ENCODE measurements at places on chromosomes 4 and X. TPM values are rescaled to one million over a fixed set of nuclear protein-coding genes. Genes with fewer than 3 reads are reported as not detected.
A peak's percentile ranks its signal among the peaks of the same experiment; 100 is the strongest.

DNA sequence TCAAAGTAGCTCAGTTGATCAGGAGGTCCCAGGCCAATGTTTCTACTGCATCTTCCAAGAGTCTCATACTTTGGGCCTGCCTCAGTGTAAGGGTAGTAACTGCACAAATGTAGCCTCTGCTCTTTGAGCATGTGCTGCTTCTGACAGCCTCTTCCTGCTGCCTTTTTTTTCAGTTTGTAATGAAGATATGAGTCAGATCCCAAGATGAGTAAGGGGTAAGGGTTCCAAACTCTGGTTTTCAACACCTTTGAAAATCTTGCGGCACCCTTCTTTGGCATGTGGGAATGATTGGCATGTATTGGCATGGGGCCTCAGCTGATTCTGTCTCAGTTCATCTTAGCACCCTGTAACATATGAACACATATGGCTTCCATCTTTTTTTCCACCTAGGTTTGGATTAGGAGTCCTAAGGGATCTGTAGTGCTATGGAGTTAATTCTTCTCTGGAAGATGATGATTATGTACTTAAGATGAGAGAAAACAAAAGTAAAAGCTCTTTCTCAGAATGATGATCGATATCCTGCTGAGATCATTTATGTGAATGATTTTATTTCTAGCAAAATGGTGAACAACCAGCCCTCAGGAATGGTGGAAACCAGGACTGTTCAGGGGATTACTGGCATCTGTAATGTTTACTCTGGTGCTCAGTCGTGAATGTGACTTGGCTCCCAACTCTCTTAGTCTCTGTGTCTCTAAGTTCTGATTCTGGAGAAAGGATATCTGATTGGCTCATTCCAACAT, 118.7 kb upstream of the PRPS2 start:
- no peak overlapping the region for H3K27ac ChIP-seq
- H3K27me3 ChIP-seq, result no peaks in the 10 kb centered on the region
- H3K4me3 ChIP-seq, result no peak overlapping the region
- DNase-seq, result no peak
- H3K36me3 ChIP-seq, result no peaks in the 10 kb centered on the region
- H3K4me1 ChIP-seq, result no peaks in the 10 kb centered on the region

- H3K27ac ChIP-seq, result no peak overlapping the region
- no peak for DNase-seq
- no peaks in the 10 kb centered on the region for H3K27me3 ChIP-seq
- no peak overlapping the region for H3K4me3 ChIP-seq
- no peaks in the 10 kb centered on the region for H3K36me3 ChIP-seq
- no peaks in the 10 kb centered on the region for H3K4me1 ChIP-seq
Observed at GRCh38 chr4:52780206-52780605, 29.0 kb upstream of the ERVMER34-1 start.

The KIT gene
- 61.8 TPM for total RNA-seq

DNA sequence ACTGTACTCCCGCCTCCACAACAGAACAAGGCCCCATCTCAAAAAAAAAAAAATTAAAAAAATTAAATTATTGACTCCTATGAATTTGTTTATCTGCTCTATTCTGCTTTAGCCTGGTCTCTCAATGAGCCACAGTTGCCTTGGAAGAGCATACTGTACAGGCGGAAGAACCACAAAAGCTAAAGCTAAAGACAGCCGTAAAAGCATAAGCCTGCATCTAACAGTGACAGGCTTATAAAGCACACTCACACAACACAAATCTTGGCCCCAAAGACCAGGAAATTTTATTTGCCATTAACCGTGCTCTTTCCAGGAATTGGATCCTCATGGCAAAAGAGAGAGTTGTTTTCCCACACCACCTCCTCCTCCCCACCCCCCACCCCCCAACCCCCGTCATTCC, 53.5 kb upstream of the KLF3 start:
- H3K4me1 ChIP-seq, result peaks cover 33% of the 10 kb centered on the region
- no peak overlapping the region for H3K27ac ChIP-seq
- no peak for DNase-seq
- no peaks in the 10 kb centered on the region for H3K36me3 ChIP-seq

DNA sequence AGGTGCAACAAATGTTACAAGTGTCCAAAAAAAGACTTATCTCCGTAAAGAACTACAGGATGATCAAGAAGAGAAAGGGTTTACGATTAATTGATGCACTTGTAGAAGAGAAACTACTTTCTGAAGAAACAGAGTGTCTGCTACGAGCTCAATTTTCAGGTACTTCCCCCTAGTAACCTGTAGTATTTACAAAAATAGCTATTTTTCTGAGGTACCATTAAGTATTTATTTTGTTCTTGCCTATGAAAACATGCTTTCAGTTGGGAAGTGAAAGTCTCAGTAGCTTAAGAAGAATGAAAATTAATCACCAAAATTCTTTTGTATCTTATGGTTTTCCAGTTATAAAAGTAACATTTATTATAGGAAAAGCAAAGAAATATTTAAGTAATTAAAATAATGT, 5.9 kb downstream of the THAP9 start:
- no peak overlapping the region for H3K27ac ChIP-seq
- H3K4me1 ChIP-seq, result no peaks in the 10 kb centered on the region
- no peak for DNase-seq
- no peaks in the 10 kb centered on the region for H3K36me3 ChIP-seq

DNA sequence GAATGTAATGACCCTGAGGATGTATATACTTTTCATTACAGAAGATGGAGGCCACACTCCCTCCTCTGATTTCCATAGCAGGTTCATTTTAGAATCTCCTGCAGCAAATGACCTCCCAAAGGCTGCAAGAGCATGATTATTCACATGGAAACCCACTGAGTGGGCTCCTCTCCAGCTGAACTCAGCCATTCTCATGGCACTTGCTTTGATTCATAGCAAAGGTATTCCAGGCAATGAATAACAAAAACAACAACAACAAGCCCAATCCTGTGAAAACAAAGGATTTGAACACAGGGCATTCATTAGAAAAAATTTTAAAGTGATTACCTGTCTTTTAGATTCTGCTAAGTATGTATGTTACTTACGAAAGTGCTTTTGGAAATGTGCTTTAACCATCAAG, 894.0 kb upstream of the FRG1 start:
- no peak for DNase-seq
- H3K27ac ChIP-seq, result no peak overlapping the region
- H3K27me3 ChIP-seq, result no peaks in the 10 kb centered on the region
- no peak overlapping the region for H3K4me3 ChIP-seq

- H3K4me1 ChIP-seq, result no peaks in the 10 kb centered on the region
- H3K4me3 ChIP-seq, result no peak overlapping the region
- no peak for DNase-seq
- no peaks in the 10 kb centered on the region for H3K36me3 ChIP-seq
- no peak overlapping the region for H3K27ac ChIP-seq
- H3K27me3 ChIP-seq, result no peaks in the 10 kb centered on the region
Observed at GRCh38 chrX:123277821-123278220, 93.7 kb downstream of the GRIA3 start.

GRCh38 chr4:52822583-52822971, 39.5 kb upstream of the RASL11B start:
- peaks cover 3% of the 10 kb centered on the region for H3K4me1 ChIP-seq
- no peak overlapping the region for H3K27ac ChIP-seq
- no peaks in the 10 kb centered on the region for H3K27me3 ChIP-seq
- no peaks in the 10 kb centered on the region for H3K36me3 ChIP-seq

GRCh38 chr4:134200811-134201215, 776 bp downstream of the PABPC4L start:
- DNase-seq, result no peak
- H3K27ac ChIP-seq, result peak overlapping the region; percentile 89
- no peak overlapping the region for H3K4me3 ChIP-seq
- no peaks in the 10 kb centered on the region for H3K36me3 ChIP-seq

- H3K36me3 ChIP-seq, result no peaks in the 10 kb centered on the region
- no peak overlapping the region for H3K27ac ChIP-seq
- no peak overlapping the region for H3K4me3 ChIP-seq
Observed at GRCh38 chr4:41160012-41160789, 54.1 kb downstream of the APBB2 start.

The CSAG2 gene
- not detected for total RNA-seq

- no peaks in the 10 kb centered on the region for H3K36me3 ChIP-seq
- H3K4me1 ChIP-seq, result no peaks in the 10 kb centered on the region
- H3K27me3 ChIP-seq, result no peaks in the 10 kb centered on the region
- no peak for DNase-seq
- H3K27ac ChIP-seq, result no peak overlapping the region
Observed at GRCh38 chrX:100379388-100379986, 30.6 kb downstream of the PCDH19 start.

- DNase-seq, result peak; percentile 77
- no peaks in the 10 kb centered on the region for H3K27me3 ChIP-seq
- no peaks in the 10 kb centered on the region for H3K36me3 ChIP-seq
- H3K4me3 ChIP-seq, result no peak overlapping the region
- H3K4me1 ChIP-seq, result peaks cover 12% of the 10 kb centered on the region
- peak overlapping the region; percentile 59 for H3K27ac ChIP-seq
Observed at GRCh38 chr4:82758701-82759685, 39.6 kb downstream of the SCD5 start.

DNA sequence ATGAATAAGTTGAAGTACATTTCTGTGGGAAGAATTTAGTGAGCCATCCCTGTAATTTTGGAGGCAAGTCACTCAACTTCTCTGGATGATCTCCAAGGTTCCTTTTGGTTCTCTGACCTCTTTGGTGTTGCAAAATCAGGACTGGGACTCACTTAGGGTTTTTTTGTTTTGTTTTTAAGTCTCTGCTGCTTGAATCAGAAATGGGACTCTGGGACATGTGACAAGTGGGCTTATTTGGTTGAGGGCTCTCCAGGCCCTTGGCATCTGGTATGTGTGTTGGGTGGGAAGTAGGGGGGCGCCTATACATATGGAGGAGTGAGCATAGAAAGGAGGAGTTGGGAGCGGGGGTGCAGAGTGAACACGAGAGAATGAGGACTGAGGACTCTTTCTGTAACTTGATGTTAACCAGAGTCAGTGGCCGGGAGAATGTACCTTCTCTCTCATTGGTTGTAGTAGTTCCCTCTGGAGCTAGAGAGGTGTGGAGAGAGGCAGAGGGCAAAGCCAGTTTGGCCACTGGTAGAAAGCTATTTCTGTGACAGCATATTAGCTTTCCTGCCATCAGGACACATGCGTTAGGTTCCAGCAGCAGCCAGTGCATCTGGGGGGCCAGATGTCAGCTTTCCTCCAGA, 1.9 kb downstream of the ARHGAP10 start:
- H3K4me3 ChIP-seq, result peak overlapping the region; percentile 77
- DNase-seq, result peak; percentile 33
- H3K27me3 ChIP-seq, result no peaks in the 10 kb centered on the region
- H3K27ac ChIP-seq, result peak overlapping the region; percentile 94

The ZNF157 gene
- 0.89 TPM for total RNA-seq

The TEX13D gene
- total RNA-seq, result not detected

The RS1 gene
- total RNA-seq, result not detected

GRCh38 chrX:39238006-39238405, 436.7 kb downstream of the MID1IP1 start:
- H3K4me1 ChIP-seq, result no peaks in the 10 kb centered on the region
- H3K36me3 ChIP-seq, result no peaks in the 10 kb centered on the region
- no peak overlapping the region for H3K27ac ChIP-seq
- no peak for DNase-seq
- no peak overlapping the region for H3K4me3 ChIP-seq

The SLIT2 gene
- 16.3 TPM for total RNA-seq

GRCh38 chrX:12955882-12956703, 18.8 kb upstream of the TMSB4X start:
- no peaks in the 10 kb centered on the region for H3K36me3 ChIP-seq
- no peak overlapping the region for H3K4me3 ChIP-seq
- peak overlapping the region; percentile 60 for H3K27ac ChIP-seq
- H3K4me1 ChIP-seq, result peaks cover 12% of the 10 kb centered on the region

The ADH1A gene
- not detected for total RNA-seq

GRCh38 chrX:69808375-69808774, 192.5 kb downstream of the EDA start:
- DNase-seq, result no peak
- H3K27me3 ChIP-seq, result no peaks in the 10 kb centered on the region
- no peak overlapping the region for H3K27ac ChIP-seq
- H3K4me3 ChIP-seq, result no peak overlapping the region
- no peaks in the 10 kb centered on the region for H3K4me1 ChIP-seq

The GLUD2 gene
- 1.1 TPM for total RNA-seq

DNA sequence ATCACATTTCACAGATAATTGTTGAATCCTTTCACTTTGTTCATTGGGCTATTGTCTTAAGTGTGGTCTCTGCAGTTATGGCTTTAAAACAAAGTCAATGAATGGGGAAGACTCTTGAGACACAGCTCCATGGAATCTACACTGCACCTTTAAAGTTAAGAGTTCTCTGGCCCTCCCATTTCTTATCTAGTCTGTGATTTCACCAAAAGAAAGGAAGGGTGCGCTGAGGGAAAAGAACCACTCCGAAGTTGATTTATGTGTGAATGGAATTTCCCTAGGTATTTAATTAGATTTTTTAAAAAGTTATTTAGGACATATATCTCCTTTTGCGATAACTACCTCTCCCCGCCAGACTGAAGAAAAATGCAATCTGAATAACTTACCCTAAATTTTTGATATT, 2.5 kb downstream of the SEPTIN11 start:
- no peaks in the 10 kb centered on the region for H3K27me3 ChIP-seq
- DNase-seq, result no peak
- H3K4me1 ChIP-seq, result peaks cover 21% of the 10 kb centered on the region
- H3K36me3 ChIP-seq, result no peaks in the 10 kb centered on the region

GRCh38 chr4:90317785-90318184, 190.6 kb downstream of the CCSER1 start:
- no peak overlapping the region for H3K27ac ChIP-seq
- no peaks in the 10 kb centered on the region for H3K4me1 ChIP-seq
- no peaks in the 10 kb centered on the region for H3K36me3 ChIP-seq
- DNase-seq, result no peak

The FAT4 gene
- total RNA-seq, result 29.3 TPM

GRCh38 chr4:56112377-56112776, 163.6 kb downstream of the CEP135 start:
- DNase-seq, result no peak
- no peaks in the 10 kb centered on the region for H3K4me1 ChIP-seq
- H3K4me3 ChIP-seq, result no peak overlapping the region
- no peak overlapping the region for H3K27ac ChIP-seq

- no peak overlapping the region for H3K4me3 ChIP-seq
- DNase-seq, result peak; percentile 2
- peak overlapping the region; percentile 76 for H3K27ac ChIP-seq
- H3K27me3 ChIP-seq, result no peaks in the 10 kb centered on the region
- H3K4me1 ChIP-seq, result peaks cover 6% of the 10 kb centered on the region
- no peaks in the 10 kb centered on the region for H3K36me3 ChIP-seq
Observed at GRCh38 chrX:104427073-104427472, 138.9 kb upstream of the IL1RAPL2 start.

DNA sequence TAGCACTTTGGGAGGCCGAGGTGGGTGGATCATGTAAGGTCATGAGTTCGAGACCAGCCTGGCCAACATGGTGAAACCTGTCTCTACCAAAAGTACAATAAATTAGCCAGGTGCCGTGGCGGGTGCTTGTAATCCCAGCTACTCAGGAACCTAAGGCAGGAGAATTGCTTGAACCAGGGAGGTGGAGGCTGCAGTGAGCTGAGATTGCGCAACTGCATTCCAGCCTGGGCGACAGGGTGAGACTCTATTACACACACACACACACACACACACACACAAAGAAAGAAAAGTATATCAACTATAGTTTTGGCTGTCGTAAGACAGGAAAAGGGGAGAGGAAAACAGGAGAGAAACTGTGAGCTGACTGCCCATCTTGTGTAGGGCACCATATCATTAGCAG, 171.7 kb downstream of the ADAMTS3 start:
- no peaks in the 10 kb centered on the region for H3K4me1 ChIP-seq
- H3K36me3 ChIP-seq, result no peaks in the 10 kb centered on the region
- peak; percentile 27 for DNase-seq
- no peaks in the 10 kb centered on the region for H3K27me3 ChIP-seq

The UCHL1 gene
- 245 TPM for total RNA-seq
